ENCODE measurements at places on chromosomes 7 and 10.

GRCh38 chr10:32386623-32387260, 39.8 kb upstream of the EPC1 start:
- no peak for DNase-seq

DNA sequence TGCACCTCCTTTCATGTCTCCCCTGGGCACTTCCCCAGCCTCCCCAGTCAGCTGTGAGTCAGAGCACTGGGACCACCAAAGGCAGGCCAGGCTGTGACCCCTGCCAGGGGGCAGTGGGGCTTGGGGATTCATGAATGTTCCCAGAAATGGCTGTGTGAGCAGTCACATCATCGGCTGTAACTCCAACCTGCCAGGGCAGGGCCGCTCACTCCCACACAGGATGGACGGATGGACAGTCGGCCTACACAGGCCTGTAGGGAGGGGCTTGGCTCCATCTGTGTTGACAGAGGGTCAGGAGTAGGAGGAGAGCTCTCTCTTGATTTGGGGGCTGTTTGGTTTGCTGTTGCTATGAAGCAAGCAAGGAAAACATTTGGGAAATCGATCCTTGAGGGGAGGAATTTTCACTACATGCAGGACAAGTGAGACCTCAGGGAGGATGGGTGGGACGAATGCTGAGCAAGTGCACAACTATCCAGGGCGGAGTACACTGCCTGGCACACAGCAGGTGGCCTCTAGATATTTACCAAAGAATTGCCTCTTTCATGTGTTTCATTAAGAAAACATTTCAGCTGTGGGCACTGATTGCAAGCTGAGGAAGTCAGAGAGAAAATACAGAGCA, 2.9 kb upstream of the IGFBP1 start:
- DNase-seq, result no peak

GRCh38 chr7:151470711-151471110, 30.8 kb upstream of the CRYGN start:
- no peak for DNase-seq

- DNase-seq, result no peak
Observed at GRCh38 chr10:27019827-27020226, 80.5 kb downstream of the ANKRD26 start.

DNA sequence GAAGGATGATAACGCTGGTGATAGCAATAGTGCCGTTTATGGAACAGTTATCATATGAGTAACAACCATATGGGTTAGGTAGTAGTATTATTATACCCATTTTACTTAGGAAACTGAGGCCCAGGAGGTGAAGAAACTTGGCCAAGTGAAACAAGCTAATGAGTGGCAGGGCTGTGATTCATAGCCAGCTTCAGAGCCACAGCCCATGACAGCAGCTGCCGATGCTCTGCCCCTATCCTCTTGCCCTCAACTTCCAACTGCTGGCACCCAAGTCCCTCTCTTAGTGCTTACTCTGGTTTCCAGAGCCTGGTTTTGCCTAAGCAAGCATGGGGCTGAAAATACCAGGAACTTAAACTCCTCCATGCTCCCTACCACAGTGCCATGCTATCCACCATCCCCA, 12.3 kb downstream of the SH3PXD2A start:
- no peak for DNase-seq

- DNase-seq, result no peak
Observed at GRCh38 chr7:158543840-158544239, 43.8 kb downstream of the PTPRN2 start.

DNA sequence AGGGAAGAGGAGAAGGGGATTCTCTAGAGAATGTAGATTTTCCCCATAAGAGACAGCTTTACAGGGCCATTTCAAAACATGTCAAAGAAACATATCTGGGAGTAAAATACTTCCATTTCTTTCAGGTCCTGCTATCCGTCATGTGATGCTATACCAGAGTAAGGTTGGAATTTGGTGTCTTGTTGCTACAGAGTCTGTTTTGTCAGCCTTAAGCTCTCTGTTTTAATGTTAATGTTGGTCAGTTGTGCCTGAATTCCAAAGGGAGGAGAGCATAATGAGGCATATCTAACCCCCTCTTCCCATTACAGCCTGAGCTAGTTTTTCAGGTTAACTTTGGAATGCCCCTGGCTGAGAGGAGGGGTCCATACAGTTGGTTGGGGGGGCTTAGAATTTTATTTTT, 94.7 kb upstream of the CCDC71L start:
- no peak for DNase-seq

DNA sequence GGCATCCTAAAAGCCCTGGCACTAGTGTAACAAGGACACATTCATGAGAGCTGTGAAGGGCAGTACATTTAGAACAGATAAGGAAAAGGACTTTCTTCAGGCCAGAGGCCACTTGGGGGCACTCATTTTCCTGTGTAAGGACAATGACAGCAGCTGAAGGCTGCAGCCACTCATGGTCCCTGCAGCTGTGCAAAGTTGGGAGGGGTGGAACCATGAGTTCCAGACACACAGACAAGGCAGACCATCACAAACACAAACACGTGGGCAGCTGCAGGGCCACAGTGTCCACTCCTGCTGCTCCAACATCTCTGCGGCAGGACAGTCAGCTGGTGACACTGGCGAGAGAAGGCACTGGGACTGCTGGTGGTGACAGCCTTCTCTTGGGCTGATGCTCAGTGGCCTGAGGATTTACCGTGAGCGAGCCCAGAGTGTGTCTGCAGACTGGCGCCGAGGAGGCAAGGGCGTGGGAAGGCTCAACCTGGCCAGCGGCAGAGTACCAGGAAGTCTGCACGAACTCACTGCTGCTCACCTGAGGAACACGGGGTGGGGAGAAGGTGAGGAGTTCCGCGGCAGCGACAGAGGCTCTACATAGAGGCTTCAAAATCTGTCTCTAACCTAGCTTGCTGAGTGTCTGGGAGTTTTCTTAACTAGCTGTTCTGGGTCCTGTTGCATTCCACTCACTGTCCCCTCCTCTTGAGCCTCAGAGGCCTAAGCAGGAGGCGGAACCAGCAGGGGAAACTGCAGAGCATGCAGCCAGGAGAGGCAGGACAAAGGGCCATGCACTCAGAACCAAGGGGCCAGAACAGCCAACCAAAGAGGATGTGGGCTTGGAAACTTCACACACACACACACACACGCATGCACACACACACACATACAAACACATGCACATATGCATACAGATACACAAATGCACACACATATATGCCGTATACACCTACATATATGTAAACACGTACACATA, 76.5 kb upstream of the DDC start:
- no peak for DNase-seq

DNA sequence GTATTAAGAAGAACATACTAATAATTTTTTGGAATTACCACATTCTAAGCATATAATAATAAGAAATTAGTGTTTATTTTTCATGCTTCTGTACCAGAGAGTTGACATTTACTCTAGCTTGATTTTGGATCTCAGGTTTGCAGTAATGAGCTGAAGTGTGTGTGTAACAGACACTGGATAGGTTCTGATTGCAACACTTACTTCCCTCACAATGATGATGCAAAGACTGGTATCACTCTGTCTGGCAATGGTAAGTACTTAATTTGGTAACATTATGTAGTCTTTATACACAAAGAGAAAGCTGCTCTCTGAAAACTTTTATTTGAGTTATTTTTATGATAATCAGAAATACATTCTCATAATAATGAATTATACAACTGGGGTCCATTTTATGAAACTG, 54.1 kb downstream of the SRI start:
- no peak for DNase-seq

- DNase-seq, result peak; percentile 32
Observed at GRCh38 chr7:157875230-157876179, 538.7 kb downstream of the DNAJB6 start.

DNA sequence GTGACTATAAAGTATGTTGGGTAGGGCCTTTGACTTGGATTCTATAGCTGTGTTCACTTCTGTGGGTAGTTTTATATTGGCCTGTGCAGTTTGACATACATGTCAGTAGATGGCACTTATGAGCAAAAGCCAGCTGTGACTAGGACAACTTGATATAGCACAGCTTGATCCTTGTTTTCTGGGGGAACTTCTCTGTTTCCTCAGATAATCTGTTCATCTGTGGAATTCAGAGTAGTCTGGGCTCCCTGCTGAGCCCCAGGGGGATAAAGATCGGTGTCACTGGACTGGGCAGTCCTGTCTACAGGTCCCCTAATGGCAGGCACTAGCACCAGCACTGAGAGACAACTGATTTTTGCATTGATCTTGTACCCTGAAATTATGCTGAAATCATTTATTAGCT, 25.4 kb downstream of the CYP2C9 start:
- peak; percentile 25 for DNase-seq

GRCh38 chr7:141674702-141675101, 27.3 kb downstream of the DENND11 start:
- no peak for DNase-seq

GRCh38 chr7:29341156-29341555, 146.6 kb downstream of the CHN2 start:
- DNase-seq, result no peak

GRCh38 chr10:122557516-122557915, 3.0 kb upstream of the DMBT1 start:
- no peak for DNase-seq

GRCh38 chr7:122682815-122683550, 15.9 kb downstream of the RNF133 start:
- no peak for DNase-seq

DNA sequence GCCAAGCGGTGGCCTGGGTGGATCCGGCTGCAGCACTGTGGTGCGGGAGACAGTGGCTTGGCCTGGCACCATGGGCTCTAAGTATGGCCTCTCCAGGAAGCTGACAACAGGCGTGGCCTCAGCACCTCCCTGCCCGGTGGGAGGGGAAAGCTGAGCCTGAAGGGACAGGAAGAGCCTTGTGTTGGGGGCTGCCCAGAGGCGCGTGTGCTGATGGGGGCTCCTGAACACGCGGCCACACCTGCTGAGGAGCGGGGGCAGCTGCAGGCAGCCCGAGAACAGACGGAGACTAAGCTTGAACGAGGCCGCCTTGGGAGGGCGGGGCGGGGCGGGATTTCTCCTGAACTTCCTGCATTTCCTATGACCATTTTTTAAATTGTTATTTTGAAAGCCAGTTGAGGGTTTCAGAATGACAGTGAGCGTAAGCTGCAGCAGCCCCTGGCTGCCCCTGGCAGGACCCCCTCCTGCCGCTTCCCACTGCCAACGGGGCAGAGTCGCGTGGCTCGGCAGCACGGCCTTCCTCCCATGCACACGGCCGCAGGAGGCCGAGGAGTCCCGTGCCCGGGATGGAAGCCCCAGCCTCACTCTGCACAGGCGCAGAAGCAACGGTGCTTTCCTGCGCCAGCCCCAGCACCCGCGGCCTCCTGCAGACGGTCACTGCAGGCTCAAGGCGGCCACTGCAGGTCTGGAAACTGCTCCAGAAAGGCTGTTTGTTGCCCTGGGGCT, 43.2 kb downstream of the DPYSL4 start:
- DNase-seq, result no peak

DNA sequence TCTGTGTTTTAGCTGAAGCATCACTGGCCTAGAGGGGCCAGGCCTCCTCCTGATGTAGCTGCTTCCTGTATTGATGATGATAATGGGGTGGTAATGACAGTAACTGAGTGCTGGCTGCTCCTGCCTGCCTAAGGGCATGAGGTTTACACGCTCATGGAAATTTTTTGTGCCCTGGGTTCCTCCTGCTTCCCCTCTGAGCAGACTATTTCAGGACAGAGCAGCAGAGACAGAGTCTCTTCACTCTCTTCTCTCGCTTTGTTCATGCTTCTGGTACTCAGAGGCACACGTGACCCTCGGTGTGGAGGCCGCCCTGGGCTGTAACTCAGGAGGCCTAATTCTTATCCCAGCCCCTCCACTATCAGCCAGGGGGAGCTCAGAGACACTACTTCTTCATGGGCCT, 27.9 kb downstream of the LRRC20 start:
- DNase-seq, result no peak
